Activated CD8-positive, alpha-beta T cell treated with anti-CD3 and anti-CD28 coated beads for 36 hours (primary cell): ENCODE measurements at places on chromosomes 7 and 10. TPM values are rescaled to one million over a fixed set of nuclear protein-coding genes. Genes with fewer than 3 reads are reported as not detected.

DNA sequence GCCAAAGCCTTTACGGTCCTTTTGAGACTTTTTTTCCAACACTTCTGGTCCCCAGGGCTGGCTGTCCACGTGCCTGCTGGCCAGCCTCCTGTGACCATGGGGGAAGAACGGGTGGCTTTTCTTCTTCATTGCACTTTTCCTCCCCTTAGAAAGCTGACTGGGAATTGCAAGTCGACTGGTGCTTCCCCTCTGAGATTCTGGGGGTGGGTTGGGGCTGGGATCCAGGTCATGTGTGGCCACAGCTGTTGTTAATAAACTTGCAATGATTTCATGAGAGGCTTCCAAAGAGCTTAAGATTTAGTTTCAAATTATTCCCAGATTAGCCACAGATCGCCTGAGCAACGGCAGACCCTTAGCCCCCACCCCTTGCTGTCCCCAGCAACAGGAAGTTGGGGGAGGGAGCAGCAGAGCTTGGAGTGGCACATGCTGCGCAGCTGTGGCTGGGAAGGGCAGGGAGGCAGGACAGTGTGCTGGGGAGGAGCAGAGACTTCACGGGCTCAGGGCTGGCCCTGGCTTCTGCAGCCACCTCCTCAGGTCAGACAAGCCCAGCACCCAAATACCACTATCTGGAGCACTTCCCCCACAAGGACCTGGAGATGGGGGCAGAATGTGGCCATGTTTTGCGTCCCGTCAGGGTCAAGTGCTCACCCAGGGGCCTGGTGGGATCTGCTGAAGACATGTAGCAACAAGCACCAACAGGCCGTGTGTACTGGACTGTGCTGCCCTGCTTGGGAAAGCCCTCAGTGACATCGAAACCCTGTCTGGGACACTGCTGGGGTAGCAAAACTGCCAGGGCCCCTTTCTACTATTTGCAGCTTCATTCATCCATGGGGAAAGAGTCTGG, 147.1 kb downstream of the RNF216 start:
- no peak for DNase-seq

GRCh38 chr7:158649279-158649678, 55.3 kb downstream of the NCAPG2 start:
- no peak for DNase-seq

GRCh38 chr7:5870311-5870710, 10.3 kb upstream of the OCM start:
- no peak for DNase-seq

DNA sequence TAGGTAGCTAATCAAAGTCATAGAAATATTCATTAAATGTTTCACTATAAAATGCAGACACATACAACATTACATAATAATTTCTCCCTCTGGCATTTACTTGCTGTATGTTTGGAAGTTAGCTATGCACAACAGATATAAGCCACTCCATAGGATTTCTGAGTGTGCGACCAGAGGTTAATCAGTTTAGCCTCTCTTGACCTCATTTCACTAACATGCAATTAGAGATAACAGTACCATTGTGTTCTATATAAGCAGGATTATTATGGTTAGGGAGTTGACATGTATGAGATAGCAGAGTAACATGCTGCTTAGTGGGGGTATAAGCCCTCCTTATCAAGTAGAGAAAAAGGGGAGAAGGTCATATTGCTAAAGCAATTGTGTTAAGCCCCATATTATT, 26.4 kb downstream of the GLUD1 start:
- no peak for DNase-seq

FRMD4A gene
- total RNA-seq: 2.1 TPM

DNA sequence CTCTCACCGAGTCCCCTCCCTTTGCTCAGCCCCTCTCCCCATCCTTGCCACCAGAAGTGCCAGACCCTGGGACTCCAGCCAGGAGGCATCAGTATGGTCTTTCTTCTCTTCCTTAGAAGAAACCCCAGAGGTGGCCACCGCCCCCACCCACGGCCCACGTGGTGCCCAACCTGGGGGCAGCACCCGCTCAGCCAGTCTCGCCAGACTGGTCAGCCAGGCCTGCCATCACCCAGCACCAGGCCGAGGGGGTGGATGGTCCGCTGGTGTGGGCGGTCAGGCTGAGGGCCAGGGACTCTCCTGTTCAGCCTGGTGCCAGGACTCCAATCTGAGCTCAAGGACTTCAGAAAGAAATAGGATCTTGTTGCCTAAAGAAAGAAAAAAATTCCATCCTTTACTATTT, 5.8 kb upstream of the CLDN4 start:
- DNase-seq: no peak

DNA sequence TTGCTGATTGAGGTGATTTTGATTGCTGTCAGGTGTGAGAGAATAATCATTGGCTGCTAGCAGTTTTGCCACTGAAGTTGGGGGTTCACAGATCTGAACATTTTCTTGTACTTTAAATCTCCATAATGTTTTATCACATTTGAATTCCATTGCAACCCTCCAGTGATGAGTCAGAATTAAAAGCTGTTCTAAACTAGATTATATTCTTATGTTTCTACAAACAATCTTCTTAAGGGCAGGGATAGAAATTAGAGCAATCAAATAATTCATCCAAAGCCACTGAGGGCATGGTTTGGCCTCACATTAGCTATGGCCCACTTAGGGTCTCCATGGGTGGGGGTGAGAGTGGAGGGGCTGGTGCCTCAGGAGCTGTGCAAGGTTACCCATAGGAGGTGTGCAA, 53.0 kb upstream of the RPA3 start:
- no peak for DNase-seq

- no peak for DNase-seq
Measured at GRCh38 chr7:45919993-45920459, 1.0 kb downstream of the IGFBP3 start.

ASAH2 gene
- total RNA-seq: 2.9 TPM

DNA sequence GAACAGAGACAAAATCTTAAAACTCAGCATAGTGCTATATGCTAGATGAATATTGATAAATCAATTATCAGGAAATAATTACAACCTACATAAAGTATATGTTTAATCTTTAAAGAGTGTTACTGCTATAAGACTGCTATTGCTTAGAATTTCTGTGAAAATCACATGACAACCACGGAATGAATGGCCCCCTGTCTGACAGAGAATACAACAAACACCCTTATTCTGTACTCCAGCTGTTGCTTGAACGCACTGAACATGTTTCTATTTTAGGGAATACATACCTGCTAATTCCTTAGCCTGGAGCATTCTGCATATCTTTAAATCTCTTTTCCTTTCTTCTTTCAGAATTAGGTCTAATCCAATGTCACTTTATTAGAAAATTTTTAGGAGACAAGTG, 452.4 kb upstream of the PHF14 start:
- DNase-seq: no peak

GRCh38 chr10:43076876-43077420, at the start of gene RET:
RET (plus strand) TSS chr10:43077069; CDS start chr10:43077259, 190 bp downstream.
- no peak for DNase-seq

GRCh38 chr7:37488163-37488764, 39.6 kb upstream of the ELMO1 start:
- DNase-seq: peak; percentile 14

NUTM2E gene
- not detected for total RNA-seq

SPDYE2 gene
- not detected for total RNA-seq

DNA sequence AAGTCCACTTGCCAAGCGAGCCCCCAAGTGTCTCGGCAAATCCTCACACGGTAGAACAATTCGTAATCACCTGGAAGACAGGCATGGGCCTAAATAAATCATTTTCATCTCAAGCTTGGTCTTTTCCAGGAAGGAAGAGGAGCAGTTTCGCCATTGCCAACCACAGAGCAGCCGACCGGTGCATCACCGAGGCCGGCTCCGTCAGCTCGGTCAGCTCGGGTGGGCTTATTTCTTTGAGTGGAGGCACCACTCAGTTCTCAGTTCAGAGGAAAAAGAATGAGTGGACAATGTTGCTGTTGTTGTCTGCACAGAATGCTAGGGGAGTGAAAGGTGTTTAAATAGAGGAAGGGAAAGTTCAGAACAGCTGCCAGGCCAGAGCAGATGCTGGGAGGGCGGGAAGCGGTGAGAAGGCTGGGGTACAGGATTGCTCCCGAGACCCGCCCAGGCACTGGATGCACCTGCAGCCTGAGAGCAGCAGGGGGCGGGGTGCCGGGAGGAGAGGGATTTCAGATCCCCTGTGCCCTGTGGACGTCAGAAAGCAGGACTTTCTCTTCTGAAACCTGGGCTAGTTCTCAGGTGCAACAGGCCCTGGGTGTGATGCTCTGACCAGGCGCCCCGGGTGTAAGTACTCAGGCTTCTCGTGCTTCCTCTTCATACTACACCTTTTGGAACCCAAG, 17.7 kb upstream of the IGFBP3 start:
- no peak for DNase-seq

- DNase-seq: no peak
Measured at GRCh38 chr7:102275123-102275703, 11.5 kb upstream of the SH2B2 start.

DENND2A gene
- not detected for total RNA-seq

IDI2 gene
- total RNA-seq: not detected

- DNase-seq: no peak
Measured at GRCh38 chr7:99557196-99557607, 1.2 kb upstream of the ZNF655 start.
